ENCODE measurements at places on chromosomes 11 and 22. TPM values are rescaled to one million over a fixed set of nuclear protein-coding genes. Genes with fewer than 3 reads are reported as not detected.

GRCh38 chr22:40423310-40423688 lies 52.9 kb downstream of the SGSM3 start:
- H3K4me3 ChIP-seq, result no peak overlapping the region
- peaks cover 31% of the 10 kb centered on the region for H3K4me1 ChIP-seq
- peaks cover 18% of the 10 kb centered on the region for H3K36me3 ChIP-seq
- H3K27ac ChIP-seq, result peak overlapping the region; percentile 54
- DNase-seq, result no peak

- no peak for DNase-seq
- no peaks in the 10 kb centered on the region for H3K36me3 ChIP-seq
- H3K27me3 ChIP-seq, result peaks cover 27% of the 10 kb centered on the region
- no peaks in the 10 kb centered on the region for H3K4me1 ChIP-seq
- H3K27ac ChIP-seq, result no peak overlapping the region
These were observed 163.2 kb upstream of the NARS2 start for GRCh38 chr11:78737891-78738290.

DNA sequence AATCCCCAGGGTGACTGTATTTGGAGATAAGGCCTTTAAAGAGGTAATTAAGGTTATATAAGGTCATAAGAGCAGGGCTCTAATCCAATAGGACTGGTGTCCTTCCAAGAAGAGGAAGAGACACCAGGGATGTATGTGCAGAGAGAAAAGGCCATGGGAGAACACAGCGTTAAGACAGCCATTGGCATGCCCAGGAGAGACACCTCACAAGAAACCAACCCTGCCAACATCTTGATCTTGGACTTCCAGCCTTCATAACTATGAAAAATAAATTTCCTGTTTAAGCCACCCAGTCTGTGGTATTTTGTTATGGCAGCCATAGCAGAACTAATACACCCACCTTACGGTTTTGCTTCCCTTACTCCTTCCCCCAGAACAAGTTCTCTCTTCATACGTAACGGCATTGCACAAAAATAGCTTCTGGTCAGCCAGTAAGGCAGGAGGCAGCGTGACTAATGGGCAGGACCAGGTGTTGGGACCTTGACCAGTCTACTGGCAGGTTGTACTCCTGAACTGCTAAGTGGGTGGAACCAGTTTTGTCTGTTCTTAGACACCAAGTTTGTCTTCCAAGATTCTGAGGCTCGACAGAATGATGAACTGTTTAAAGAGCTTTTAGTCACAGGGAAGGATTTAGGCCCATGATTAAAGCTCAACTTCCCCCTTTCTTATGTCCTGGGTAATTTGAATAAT lies 31.9 kb upstream of the UPB1 start:
- H3K36me3 ChIP-seq, result no peaks in the 10 kb centered on the region
- H3K27me3 ChIP-seq, result no peaks in the 10 kb centered on the region
- H3K4me3 ChIP-seq, result no peak overlapping the region
- H3K27ac ChIP-seq, result no peak overlapping the region
- peaks cover 5% of the 10 kb centered on the region for H3K4me1 ChIP-seq

DNA sequence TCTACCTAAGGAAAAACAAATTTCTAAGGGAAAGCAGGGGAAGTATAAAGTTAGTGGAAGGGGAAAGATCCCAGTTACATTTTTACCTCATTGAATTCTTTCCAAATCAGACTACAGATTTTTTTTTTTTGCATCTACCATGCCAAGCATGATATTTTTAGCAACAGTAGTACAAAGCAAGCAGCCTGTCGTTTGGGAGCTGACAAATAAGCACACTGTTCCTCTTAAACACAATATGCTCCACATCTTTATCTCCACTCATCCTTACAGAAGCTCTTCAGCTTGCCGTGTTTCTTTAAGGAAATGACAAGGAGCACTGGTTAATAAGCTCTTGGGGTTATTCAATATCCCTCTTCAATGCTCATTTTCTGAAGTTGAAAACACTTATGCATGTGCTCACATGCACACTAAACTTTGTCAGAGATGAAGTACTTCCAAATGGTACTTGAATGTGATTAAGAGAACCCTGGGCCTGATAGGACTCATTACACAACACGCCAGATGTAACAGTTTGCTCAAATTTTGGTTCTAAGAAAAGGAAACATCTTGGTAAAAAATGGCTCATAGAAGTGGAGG lies 53.8 kb downstream of the PAX6 start:
- H3K4me3 ChIP-seq, result no peak overlapping the region
- DNase-seq, result no peak
- no peaks in the 10 kb centered on the region for H3K27me3 ChIP-seq
- no peak overlapping the region for H3K27ac ChIP-seq

SYCE3 gene
- total RNA-seq, result not detected

LDHAL6A gene
- not detected for total RNA-seq

DNA sequence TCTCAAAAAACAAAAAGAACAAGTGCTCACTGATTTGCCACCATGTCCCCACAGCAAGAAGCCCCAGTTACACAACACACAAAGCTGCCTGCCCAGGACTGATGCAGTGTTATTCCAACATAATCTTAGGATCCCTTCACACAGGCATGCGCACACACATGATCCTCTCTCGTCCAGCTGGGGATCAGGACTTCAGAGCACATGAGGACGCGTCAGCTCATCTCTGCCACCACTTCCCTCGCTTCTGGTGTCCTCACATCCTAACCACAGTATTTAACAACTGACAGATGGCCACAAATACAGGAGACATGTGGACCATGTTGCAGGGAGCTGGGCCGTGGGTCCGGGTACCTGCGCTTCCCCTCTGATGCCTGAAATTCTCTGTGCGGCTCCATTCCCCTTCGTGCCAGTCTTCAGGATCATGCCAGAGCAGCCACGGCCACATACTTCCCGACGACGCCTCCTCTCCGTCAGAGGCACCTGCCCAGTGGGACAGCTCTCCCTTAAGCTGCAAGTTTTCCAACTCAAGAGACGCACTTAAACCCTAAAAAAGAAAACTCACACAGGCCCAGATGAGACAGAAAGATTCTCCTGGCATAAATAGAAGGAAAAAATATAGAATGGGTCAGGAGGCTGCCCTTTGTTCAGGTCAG lies 68.3 kb downstream of the PACSIN2 start:
- peak overlapping the region; percentile 88 for H3K27ac ChIP-seq
- no peak for DNase-seq
- H3K4me3 ChIP-seq, result no peak overlapping the region
- H3K27me3 ChIP-seq, result no peaks in the 10 kb centered on the region

GRCh38 chr11:46977038-46977813 lies 40.7 kb downstream of the CSTPP1 start:
- no peaks in the 10 kb centered on the region for H3K27me3 ChIP-seq
- H3K4me3 ChIP-seq, result no peak overlapping the region
- no peak for DNase-seq
- H3K4me1 ChIP-seq, result peaks cover 12% of the 10 kb centered on the region
- H3K27ac ChIP-seq, result no peak overlapping the region

GRCh38 chr22:48782811-48783511 lies 1044.7 kb downstream of the BRD1 start:
- no peaks in the 10 kb centered on the region for H3K4me1 ChIP-seq
- H3K27me3 ChIP-seq, result peaks cover 6% of the 10 kb centered on the region
- no peak for DNase-seq

All from T-helper 17 cell (primary cell).